ENCODE measurements at places on chromosomes 12 and 14.

DNA sequence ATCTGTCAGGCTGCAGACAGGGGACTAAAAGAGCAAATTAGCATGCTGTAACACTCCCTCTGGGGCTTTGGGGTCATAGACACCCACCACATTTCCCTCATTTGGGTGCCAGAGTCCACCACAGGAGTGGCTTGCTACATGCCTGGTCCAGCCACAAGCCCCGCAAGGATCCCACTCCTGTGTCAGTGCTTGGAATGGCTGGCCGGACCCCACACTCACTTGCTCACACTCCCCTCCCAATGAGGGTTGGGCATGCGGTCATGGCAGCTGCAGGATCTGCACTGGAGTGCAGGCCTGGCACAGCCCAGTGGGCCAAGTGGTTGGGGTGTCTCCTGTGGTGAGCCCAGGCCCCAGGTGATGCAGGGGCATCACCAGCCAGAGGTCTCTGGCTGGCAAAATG, 59.9 kb downstream of the TSPAN19 start:
- DNase-seq, result no peak

GRCh38 chr14:94897082-94897481, 127.2 kb upstream of the GSC start:
- no peak for DNase-seq

DNA sequence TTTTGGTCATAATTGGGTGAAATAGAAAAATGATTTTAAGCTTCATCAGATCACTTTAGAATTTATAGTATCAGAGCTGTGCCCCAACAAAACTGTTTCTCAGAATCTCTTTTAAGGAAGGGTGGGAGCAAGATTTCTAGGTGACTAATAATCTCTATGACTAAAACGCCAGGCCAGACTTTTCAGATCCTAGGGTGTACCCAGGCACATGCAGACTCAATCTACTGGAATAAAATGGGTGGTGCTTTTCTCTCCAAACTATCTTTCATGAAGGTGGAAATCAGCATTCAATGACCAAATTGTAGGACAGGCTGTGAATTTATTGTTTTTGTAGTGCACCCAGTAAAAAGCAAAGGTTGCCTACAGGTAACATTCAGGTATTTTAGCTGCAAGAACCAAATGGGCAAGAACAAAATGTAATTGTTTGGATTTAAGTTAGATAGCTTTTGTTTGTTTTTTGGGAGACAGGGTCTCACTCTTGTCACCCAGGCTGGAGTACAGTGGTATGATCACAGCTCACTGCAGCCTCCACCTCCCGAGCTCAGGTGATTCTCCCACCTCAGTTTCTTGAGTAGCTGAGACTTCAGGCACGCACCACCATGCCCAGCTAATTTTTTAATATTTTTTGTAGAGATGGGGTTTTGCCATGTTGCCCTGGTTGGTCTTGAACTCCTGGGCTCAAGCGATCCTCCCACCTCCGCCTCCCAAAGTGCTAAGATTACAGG, 49.5 kb downstream of the PPP2R5C start:
- peak; percentile 83 for DNase-seq

DNA sequence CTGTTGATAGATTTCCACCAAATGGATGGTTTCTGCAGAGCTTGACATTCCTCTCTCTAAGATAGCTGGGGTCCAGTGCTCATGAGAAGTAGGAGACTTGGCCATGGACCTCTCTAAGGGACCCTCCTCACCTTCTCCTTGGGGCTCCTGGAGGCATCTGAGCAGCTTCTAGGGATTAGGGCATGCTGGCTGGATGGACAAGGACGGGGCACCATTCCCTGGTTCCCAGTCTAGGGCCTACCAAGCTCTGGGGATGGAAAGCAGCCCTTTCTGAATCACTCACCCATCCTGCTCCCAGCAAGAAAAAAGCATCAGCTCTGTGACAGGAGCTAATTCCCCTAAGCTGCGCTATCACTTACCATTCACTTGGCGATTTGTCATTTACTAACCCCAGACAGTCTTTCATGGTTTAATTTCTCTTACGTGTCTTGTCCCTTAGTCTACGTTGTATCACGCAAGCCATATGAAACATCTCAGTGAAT, 39.5 kb downstream of the VWF start:
- no peak for DNase-seq

DNA sequence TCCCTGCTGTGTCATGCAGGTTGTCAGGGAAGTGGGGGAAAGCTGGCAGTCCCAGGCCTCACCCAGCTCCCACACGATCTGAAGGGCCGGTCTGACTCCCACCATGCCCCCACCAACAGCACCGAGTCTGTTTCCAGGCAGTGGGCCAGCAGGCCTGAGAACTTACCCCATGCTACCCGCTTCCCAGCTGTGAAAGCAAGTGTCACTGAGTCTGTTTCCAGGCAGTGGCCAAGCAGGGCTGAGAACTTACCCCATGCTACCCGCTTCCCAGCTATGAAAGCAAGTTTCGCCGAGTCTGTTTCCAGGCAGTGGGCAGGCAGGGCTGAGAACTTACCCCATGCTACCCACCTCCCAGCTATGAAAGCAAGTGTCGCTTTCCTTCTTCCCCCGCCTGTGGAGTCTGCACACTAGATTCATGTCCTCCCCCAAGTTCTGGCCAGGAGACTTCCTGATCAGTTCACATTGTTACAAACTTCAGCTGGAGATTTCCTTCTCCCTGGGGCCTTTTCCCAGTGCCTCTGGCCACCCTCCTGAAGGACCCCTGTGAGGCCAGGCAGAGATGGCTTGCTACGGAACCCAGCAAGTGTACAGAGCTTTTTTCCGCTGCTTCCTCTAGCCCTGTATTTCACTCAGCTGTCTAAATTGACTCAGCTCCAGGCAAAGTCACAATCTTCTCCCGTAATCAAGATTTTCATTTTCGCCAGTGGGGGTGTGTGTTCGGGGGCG, 435.4 kb downstream of the TMTC2 start:
- no peak for DNase-seq

DNA sequence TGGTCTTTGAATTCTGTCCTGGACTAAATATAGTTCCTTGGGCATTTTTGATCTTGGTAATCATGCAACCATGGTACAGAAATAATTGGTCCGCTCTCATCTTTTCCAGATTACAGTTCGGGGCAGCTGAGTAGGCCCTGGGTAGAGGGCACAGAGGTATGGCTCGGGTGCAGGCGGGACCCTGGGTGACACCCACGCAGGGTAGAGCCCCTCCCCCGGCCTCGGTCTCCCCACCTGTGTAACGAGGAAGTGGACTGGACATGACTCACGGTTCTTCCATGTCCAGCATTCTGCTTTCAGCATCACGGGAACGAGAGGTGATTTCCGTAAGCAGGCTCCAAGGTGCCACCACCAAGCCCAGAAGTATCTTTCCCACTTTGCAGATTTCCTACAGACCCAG, 91.0 kb upstream of the DIO3 start:
- no peak for DNase-seq

GRCh38 chr12:24854908-24855307, 94.0 kb downstream of the BCAT1 start:
- no peak for DNase-seq

DNA sequence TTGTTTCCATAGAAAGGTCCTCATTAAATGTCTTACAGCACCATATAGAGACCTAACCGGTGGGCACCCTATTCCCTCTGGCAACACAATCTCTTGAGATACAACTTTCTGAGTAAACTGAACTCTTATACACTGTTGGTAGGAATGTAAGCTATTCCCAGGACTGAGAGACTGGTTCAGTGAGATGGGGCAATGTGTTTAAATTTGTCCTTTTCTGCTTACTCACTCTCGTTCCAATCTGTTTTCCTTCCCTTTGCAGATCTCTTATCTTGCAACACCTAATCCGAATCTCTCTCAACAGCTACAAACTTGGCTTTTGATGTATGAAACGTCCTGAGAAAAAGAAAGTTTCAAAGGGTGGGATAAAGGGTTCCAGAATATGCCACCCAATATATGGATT, 26.1 kb upstream of the ETV6 start:
- no peak for DNase-seq

DNA sequence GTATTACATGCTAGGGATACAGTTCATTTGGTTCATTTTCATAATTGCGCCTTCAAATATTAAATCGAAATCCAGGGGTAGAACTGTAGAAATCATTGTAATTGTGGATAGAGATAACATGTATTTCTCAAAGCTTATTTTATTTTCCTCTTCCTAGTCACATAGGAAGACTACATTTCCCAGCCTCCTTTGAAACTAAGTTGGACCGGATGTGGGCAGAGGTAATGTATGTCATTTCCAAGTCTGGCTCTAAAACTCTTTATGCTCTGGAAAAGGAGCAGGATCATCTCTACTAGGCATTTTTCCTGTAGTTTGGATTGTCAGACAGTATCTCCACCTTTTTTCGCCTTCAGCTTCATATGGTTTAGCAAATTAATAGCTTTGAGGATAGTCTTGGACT, 70.1 kb upstream of the CRY1 start:
- DNase-seq, result no peak

GRCh38 chr14:68113343-68113930, 293.9 kb downstream of the RAD51B start:
- DNase-seq, result no peak

DNA sequence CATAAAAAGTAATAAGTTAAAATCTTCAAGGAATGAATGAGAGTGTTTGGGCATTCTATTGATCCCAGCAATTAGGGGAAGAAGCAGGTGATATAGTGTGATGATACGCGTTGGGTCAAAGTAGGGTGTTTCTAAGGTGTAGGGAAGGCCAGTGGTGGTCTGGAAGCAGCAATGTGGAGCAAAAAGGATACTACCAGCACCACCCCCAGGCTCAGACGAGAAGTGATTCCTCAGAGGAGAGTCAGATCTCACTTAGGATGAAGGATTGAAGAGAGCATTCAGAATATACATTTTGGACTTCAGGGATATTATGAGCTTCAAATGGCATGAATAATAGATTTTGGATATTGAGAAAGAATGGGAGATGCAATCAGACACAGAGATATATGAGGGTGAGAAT, 497.6 kb downstream of the RMST start:
- DNase-seq, result no peak

DNA sequence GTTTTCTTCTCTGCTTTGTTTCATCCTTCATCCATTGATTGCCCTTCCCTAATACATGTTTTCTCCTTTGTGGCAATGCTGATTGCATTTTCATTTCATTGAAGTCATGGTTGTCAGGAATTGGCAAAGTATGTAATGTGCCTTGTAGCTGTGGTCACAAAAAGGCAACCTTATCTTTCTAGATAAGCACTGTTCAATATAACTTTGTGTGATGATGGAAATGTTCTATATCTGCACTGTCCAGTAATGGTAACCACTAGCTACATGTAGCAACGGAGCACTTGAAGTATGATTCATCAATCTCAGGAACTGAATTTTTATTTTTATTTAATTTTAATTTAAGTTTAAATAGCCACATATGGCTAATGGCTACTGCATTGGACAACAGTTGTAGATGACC, 79.8 kb downstream of the PCNX1 start:
- DNase-seq, result no peak

DNA sequence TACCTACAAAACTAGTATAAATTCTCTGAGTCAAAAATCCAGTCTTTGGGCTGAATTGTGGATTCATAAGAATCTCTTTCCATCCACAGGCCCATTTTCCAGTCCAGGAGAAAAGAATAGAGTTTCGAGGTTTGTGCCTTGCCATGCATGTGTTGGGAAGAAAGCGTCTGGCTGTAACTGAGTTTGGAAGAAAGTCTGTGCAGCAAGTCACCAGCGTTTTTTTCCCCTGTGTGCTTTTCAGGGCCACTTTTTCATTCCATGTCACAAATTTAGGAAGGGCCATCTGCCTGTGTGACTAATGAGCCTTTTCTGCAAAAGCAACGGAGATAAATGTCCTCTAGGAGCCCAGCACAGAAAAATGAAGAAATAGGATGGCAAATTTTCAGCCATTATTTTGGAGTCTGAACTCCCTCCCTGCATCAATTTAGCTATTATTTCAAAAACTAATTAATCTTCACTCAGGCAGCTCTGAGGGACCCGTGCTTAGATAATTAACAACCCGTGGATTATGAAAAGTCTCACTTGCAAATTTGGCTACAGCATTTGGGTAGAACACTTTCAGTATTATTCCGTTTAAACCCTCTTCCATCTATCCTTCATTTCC, 261.5 kb downstream of the SUDS3 start:
- DNase-seq, result no peak

DNA sequence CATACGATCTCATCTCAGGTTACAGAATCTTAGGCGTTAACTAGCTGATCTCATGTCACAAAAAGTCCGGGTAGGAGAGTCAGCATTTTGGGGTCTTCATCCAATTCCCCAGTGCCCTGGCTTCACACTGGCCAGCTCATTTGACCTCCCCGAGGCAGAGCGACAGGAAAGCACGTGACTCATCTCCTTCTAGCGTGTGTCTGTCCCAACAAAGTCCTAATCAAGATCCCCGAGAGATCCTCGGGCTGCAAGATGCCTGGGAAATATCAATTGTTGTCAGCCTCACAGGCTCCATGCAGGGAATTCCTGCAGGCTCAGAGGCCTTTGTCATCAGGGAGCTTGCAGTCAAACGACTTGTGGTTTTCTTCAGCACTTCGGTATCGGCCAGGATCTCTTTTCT, 57.5 kb downstream of the ZNF664 start:
- DNase-seq, result no peak

DNA sequence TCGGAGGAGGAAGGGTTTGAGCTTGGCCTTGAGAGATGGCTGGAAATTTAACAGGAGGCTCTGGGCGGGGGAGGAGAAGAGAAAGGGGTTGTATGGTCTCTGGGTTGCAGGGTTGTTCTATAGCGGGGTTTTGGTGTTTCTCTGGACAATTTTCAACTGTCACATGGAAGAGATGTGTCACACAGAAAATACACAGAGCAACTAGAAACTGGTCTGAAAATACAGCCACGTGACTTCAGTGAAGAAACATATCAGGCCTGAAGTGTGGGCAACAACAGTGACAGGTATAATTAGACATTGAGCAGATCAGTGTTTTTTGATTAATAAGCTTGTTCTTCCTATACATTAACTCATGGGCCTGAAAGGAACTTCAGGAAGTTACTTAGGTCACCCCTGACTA, 205.3 kb upstream of the HMGA2 start:
- no peak for DNase-seq

- no peak for DNase-seq
Observed at GRCh38 chr12:55839345-55840140, 3.2 kb downstream of the MMP19 start.

GRCh38 chr12:29343022-29343799, 37.8 kb downstream of the ERGIC2 start:
- DNase-seq, result no peak

GRCh38 chr12:46158501-46158900, 110.3 kb downstream of the SLC38A1 start:
- DNase-seq, result no peak

DNA sequence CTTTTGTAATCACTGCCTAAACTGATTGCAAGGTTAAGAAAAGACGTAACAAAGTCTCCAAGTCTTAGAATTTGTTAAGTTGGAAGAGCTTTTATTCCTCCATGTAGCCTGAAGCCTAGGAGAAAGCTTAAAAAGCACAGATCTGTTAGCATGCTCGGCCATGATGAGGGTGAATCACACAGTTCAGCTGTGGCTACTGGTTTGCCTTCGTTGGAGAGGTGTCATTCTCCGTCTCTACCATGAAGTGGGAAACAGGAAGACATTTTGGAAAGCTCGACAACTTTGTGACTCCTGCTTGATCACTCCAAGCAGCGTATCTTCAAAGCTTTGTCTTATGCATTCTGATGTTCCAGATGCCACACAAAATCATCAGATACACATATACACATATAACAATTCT, 27.1 kb downstream of the DCP1B start:
- DNase-seq, result no peak
